H9 (cell line): ENCODE measurements at places on chromosomes 6 and 20. TPM values are rescaled to one million over a fixed set of nuclear protein-coding genes. Genes with fewer than 3 reads are reported as not detected.

DNA sequence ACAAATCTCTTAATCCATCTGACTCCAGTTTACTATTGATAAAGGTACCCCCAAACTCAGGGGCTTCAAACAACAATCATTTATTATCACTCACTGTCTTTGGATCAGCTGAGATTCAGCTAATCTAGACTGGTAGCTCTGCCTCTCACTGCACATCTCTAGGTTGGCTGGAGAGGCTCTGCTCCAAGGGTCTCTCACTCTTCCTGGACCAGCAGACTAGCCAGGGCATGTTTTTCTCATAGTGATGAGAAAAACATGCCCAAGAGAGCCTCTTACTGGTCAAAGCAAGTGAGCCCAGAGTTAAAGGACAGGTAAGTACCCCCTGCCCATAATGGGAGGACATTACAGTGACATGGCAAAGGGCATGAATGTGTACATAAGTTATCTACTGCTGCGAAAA, 115.1 kb upstream of the BEND3 start:
- H3K4me1 ChIP-seq, result no peaks in the 10 kb centered on the region
- no peak for DNase-seq
- H3K36me3 ChIP-seq, result peaks cover 2% of the 10 kb centered on the region; the same call in 1 of the 2 replicates
- H3K4me3 ChIP-seq, result no peak overlapping the region

GRCh38 chr6:137853569-137854213, 13.4 kb upstream of the TNFAIP3 start:
- no peak overlapping the region for H3K27ac ChIP-seq
- DNase-seq, result no peak
- H3K27me3 ChIP-seq, result no peaks in the 10 kb centered on the region
- H3K36me3 ChIP-seq, result no peaks in the 10 kb centered on the region
- H3K4me3 ChIP-seq, result no peak overlapping the region

CLVS2 gene
- 0.15 and 0.26 TPM in 2 replicates for total RNA-seq

FAXC gene
- 17.2 and 17.7 TPM in 2 replicates for total RNA-seq

RBM38 gene
- 66.8 and 67.9 TPM in 2 replicates for total RNA-seq

CCDC28A gene
- 12.0 and 12.9 TPM in 2 replicates for total RNA-seq
